Muscle of arm (tissue), 14 donors: ENCODE measurements at places on chromosomes 11 and 22. TPM values are rescaled to one million over a fixed set of nuclear protein-coding genes. Genes with fewer than 3 reads are reported as not detected.
A peak's percentile ranks its signal among the peaks of the same experiment; 100 is the strongest.

Gene CYP2D6
- polyA plus RNA-seq = 1.1 TPM

Gene ART5
- polyA plus RNA-seq = not detected

Gene SYCE3
- not detected for polyA plus RNA-seq

GRCh38 chr22:24370401-24370800 is 57.0 kb upstream of the ADORA2A start:
- DNase-seq = peak; percentile 19

GRCh38 chr11:6654281-6655019 is 1.2 kb downstream of the DCHS1 start:
- no peak for DNase-seq
